H7 (cell line): ENCODE measurements at places on chromosomes 4 and X. TPM values are rescaled to one million over a fixed set of nuclear protein-coding genes. Genes with fewer than 3 reads are reported as not detected.

Gene TKTL2
- not detected in 2 replicates for total RNA-seq

GRCh38 chr4:86857341-86858052 is 8.3 kb upstream of the SLC10A6 start:
- DNase-seq = no peak

- DNase-seq = no peak
Measured at GRCh38 chr4:186942758-186943377, 219.2 kb upstream of the FAT1 start.

GRCh38 chrX:155148724-155149537 is 67.3 kb upstream of the VBP1 start:
- peak; percentile 18 for DNase-seq

GRCh38 chr4:141240259-141240658 is 19.6 kb downstream of the ZNF330 start:
- no peak for DNase-seq

- DNase-seq = peak; percentile 43
Measured at GRCh38 chr4:138938366-138938690, 77.3 kb upstream of the NOCT start.

- no peak for DNase-seq
Measured at GRCh38 chrX:150813922-150814321, 84.5 kb downstream of the CD99L2 start.

DNA sequence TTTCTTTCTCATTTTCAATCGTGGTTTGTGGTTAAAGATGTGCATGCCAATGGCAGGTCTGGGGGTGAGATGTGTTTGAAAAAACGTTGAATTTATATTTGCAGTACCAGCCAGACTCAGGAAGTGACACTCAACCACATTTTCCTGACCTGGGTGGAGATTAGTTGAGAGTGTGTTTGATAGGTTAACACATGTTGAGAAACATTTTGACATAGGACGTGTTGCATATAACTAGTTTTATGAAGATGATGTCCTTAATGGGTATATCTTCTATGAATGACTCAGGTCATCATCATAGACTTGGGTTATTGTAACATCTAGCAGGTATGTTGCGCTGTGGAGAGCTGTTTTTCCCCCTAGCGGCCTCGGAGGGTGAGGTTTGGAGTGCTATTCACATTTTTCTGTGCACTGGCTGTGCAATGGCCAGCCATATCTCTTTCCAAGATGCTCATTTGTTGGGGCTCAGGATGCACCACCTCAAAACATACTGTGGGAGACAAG is 21.7 kb upstream of the CD38 start:
- no peak for DNase-seq
